ENCODE measurements at places on chromosomes 2 and 18. TPM values are rescaled to one million over a fixed set of nuclear protein-coding genes. Genes with fewer than 3 reads are reported as not detected.

The DPYSL5 gene
- 3.8 TPM for total RNA-seq

The B3GNT7 gene
- total RNA-seq, result 2.3 TPM

The SIGLEC15 gene
- total RNA-seq, result 0.44 TPM

The MC5R gene
- total RNA-seq, result not detected

The COL3A1 gene
- total RNA-seq, result 0.25 TPM

The SLC39A10 gene
- 17.1 TPM for total RNA-seq

The CCDC102B gene
- 0.25 TPM for total RNA-seq

The CPLX4 gene
- not detected for total RNA-seq

The TMEM178A gene
- 0.10 TPM for total RNA-seq

The PTPRM gene
- 30.7 TPM for total RNA-seq

The CCDC68 gene
- 5.8 TPM for total RNA-seq

The LAMA3 gene
- total RNA-seq, result 29.5 TPM

The HOXD13 gene
- 0.24 TPM for total RNA-seq

The SNORC gene
- 8.3 TPM for total RNA-seq

The ALKAL2 gene
- total RNA-seq, result not detected

The STPG4 gene
- total RNA-seq, result not detected

The NMS gene
- total RNA-seq, result not detected

The GREB1L gene
- total RNA-seq, result 2.2 TPM

The GAD1 gene
- total RNA-seq, result 0.79 TPM

Measured in A549 treated with DMSO at 1 μM for 4 hours (cell line).